ENCODE measurements at places on chromosomes 6 and 20.

DNA sequence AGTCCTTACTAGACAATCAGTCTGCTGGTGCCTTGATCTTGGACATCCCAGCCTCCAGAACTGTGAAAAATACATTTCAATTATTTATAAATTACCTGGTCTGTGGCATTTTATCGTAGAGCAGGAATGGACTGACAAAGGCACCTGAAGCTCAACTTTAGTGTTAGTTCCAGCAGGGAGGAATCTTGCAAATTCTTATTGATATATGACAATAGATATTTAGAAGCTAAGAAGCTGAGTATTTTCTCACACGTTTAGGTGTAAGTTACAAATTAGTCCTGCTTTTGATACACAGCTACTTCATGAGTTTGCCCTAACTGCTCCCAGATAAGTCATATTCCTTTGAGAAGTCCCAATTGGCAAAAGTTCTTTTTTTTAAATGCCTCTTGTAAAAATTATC, 138.0 kb upstream of the ZNF217 start:
- DNase-seq = no peak

DNA sequence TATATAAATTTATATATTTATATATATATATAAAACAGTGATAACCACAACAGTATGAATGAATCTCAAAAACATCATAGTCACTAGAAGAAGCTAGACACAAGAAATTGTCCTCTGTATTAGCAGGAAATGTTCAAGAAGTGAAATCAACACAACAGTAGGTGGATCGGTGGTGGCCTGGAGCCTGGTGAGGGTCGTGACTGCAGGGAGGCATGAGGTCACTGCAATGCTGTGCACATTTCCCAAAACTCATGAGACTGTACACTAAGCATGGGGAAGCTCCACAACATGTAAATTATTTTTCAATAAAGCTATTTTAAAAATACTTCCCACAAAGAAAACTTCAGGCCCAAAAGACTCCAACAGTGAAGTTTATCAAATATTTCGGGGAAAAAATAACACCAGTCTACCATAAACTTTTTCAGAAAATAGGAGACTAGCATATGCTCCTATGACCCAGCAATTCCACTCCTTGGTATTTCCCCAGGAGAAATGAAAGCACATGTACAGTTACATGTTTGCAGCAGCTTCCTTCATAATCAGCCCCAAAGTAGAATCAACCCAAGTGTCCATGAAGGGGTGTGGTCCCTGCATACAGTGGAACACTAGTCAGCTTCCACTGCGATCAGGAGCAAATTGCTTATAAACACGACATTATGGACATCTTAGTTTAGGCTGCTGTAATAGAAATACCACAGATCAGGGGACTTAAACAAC, 144.2 kb downstream of the TBXT start:
- DNase-seq = no peak

GRCh38 chr20:17833036-17833674, 133.4 kb downstream of the BANF2 start:
- peak; percentile 70 for DNase-seq

DNA sequence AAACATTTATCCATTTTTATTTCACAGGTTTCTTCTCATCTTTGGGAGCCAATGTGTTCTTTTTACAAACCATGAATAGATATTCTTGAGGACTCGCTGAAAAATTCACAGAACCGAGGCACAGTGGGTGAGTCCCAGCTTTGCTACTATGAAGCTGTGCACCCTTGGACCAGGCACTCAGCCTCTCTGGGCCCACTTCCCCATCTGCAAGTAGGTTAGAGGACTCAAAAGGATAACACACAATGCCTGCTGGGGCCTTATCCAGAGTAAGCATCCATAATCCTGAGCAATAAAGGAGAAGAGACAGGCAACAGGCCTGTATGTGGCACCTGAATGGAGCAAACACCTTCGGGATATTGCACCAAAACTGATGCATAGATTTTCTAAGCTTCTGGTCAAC, 153.3 kb downstream of the PREX1 start:
- DNase-seq = no peak

GRCh38 chr6:42509765-42510164, 54.1 kb upstream of the UBR2 start:
- no peak for DNase-seq

DNA sequence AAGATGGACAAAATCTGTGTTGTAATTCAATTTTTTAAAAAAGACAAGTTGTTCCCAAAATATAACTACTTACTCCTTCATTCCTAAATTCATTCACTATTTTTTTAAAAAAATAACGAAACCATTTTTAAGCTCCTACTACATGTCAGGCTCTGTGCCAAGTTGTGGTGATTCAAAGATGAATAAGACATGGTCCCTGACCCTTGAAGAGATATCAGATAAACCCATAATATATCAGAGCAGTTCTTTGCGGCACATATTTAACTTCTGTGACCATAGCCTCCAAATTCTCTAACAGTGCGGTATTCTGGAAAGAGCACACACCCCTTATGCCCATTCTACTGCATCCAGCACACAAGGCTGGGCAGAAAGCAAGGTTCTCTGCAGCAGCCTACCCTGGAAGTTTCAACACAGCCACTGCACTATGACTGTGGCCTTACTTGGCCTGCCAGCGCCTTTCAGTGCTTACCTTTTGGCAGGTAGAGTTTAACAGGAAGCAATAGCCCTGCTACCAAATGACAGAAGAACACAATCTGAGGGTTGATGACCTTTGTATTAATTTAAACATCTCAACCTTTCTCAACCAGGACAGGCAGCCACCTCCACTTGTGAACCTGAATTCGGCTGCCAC, 406.5 kb downstream of the BTBD9 start:
- DNase-seq = no peak

- peak; percentile 78 for DNase-seq
These were observed 43.7 kb downstream of the CDC5L start for GRCh38 chr6:44431118-44431725.

DNA sequence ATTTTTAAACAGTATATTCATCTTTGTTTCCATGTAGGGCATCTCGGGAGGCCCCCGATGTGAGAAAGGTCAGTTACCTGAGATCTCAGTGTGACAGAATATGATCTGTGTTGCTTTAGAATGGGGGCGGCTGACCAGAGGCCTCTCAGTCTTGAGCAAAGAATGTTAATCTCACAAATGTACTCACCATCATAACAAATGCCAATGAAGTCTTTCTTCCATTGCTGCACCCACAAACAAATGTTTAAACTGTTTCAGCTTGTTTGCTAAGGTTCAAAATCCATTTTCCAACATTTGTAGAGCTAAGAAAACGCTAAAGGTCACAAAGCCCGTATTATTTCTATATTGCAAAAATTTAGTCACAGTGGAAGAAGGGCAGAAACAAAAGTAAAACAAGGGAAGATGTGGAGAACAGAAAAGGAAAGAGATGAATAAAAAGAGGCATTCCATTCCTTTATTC, 31.8 kb downstream of the ELOVL2 start:
- no peak for DNase-seq

DNA sequence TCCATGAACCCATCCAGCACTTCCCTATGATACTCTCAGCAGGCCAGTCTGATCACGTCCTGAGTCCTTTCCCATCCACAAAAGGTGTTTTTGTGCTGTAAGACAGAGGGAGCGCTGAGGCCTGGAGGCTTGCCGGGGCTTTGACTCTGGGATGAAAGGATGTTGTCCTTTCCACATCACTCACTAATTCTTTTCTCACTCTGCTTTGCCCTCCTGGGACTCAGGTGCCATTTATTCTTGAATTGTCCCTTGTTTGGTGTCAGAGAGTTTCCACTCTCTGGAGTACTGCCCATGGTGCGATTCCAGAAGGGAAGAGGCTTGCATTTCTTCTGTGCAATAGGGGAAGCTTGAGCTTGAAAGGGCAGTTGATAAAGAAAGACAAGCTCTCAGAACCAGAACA, 15.3 kb upstream of the TUBB2B start:
- no peak for DNase-seq

DNA sequence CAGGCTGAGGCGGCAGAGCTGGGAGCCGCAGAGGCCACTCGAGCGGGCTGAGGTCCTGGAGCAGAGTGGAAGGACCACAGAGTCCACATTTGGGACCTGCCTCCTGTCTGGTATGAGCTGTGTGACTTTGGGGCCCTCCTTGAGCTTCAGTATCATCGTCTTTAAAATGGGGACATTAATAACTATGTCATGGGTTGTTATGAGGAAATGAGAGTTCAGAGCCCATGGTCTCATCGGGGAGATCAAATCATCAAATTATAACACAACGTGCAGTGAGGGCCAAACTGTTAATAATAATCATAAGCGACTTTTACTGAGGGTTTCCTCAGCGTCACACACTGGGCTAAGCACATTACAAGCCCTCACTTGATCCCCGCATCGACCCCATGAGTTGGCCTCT, 49.9 kb upstream of the CCDC167 start:
- DNase-seq = no peak

- peak; percentile 99 for DNase-seq
These were observed 120.2 kb upstream of the RNF24 start for GRCh38 chr20:4135385-4136077.

DNA sequence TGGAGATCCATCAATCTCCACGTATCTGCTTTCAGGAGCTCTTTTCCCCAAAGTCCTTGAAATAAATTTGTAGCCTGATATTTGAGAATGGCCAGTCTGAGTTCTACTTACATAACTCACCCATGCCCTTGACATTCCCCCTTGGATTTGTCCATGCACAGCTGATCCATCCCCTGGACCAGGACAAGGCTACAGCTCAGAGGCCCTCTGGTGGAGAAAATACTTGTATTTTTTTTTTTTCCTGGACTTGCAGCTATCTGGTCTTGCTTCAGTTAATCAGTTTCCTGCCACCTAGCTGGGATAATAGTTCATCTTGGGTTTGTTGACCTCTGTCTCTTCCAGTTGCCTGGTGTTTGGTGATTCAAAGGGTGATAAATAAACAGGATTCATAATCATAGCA, 467.6 kb downstream of the DHX35 start:
- no peak for DNase-seq

DNA sequence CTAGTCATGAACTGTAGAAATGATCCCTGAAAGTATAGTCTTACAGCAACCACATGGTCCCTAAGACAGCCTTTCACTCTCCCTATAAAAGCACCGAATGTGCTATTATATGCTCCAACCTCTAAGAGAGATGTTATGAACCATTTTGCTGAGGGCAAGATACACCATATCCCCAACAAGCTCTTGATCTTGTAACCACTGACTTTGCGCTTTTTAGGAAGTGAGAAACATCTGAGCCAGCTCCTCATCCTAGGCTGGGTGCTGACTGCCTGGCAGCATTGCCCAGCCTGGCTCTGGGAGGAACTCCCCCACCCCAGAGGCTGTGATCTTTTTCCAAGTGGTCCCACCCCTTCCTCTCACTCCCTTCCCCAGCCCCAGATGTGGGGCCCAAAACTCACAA, 3.1 kb upstream of the EMILIN3 start:
- no peak for DNase-seq

DNA sequence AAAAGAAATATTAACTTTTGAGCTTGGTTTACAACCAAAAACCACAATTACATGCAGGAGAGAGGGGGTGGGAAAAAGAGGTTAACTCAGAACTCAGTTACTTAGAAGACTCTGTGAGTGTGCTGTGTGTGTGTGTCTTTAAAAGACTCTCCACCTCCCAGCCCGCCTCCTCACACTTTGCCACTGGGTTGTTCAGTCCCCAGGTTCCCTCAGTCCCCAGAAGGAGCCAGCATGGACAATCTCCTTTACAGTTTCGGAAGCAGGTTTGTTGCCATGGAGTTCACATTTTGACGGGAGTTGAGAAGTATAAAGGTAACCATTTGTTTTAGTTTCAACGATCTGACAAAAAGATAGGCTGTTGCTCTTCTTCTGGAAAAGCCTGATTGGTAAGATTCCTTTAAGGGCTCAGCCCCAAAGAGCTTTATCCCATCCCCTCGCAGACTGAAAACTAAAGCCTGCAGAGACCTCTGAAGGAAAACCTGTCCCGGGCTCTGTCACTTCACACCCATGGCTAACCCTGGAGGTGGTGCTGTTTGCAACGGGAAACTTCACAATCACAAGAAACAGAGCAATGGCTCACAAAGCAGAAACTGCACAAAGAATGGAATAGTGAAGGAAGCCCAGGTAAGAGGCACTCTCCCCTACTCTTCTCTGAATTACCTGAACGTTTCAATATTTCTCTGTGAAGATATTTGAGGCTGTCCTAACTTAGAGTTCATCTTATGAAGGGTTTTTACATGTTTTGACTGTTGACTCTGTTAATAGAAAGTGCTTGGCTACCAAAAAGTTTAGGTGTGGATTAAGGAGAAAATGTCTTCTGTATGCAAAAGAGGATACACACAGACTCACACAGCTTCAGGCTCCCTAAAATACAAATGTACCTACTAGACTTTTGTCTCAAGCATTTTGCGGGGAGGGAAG, at the start of gene SPTLC3:
SPTLC3 (plus strand) TSS at position 212 of the 921 bp plus-strand sequence; CDS start at position 508, 296 bp downstream.
- peak; percentile 64 for DNase-seq

DNA sequence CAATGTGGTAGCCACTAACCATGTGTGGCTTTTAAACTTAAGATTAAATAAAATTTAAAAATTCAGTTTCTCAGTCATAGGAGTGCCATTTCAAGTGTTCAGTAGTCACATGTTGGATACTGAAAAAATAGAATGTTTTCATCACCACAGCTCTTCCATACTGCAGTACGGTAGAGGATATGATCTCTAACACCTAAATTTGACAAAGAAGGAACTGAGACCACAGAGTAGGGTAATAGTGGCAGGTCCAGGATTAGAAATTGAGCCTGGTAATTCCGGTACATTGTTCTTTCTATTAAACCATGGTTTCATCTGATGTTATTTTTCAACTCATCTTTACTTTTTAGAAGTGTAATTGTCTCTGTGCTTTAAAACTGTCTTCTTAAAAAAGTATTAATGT, 104.0 kb downstream of the CD2AP start:
- DNase-seq = no peak

- no peak for DNase-seq
These were observed 10.8 kb upstream of the LATS1 start for GRCh38 chr6:149728499-149729234.

GRCh38 chr6:8215631-8216030, 113.3 kb upstream of the EEF1E1 start:
- DNase-seq = no peak

DNA sequence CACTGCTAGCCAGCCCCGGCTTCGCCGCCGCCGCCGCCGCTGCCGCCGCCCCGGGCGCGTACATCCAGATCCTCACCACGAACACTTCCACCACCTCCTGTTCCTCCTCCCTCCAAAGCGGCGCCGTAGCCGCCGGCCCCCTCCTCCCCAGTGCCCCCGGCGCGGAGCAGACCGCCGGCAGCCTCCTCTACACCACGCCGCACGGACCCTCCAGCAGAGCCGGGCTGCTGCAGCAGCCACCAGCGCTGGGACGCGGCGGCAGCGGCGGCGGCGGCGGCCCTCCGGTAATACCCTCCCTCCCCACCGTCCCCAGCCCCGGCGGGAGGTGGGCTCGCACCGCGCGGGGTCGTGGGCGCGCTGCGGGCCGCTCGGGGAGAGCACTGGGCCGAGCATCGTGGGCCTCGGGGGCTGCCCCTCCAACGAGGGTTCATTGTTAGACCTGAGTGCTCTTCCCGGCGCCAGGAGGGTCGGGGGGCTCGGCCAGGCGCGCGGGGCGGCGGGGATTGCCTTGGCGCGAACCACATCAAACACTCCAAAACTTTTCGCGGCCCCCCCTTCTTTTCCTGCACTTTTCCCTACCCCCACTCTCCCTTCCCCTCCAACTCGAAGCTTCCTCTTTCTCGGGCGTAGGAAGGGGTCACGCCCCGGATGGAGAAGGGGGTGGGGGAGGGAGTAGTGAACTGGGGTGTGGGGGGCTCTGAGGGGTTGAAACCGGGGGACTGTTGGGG, 827 bp downstream of the E2F3 start:
- DNase-seq = peak; percentile 28

GRCh38 chr20:22808628-22809027, 224.3 kb upstream of the FOXA2 start:
- no peak for DNase-seq

- peak; percentile 38 for DNase-seq
These were observed 39.5 kb upstream of the THBS2 start for GRCh38 chr6:169293196-169293595.

- DNase-seq = peak; percentile 20
These were observed 20.8 kb downstream of the DAAM2 start for GRCh38 chr6:39812853-39813533.

Data from fibroblast of villous mesenchyme (primary cell).